CMK (cell line): ENCODE measurements at places on chromosomes 5 and 9.

GRCh38 chr9:127142931-127143464 is 20.6 kb upstream of the ANGPTL2 start:
- no peak for DNase-seq

- DNase-seq, result no peak
Measured at GRCh38 chr5:69129413-69129812, 35.6 kb downstream of the SLC30A5 start.

DNA sequence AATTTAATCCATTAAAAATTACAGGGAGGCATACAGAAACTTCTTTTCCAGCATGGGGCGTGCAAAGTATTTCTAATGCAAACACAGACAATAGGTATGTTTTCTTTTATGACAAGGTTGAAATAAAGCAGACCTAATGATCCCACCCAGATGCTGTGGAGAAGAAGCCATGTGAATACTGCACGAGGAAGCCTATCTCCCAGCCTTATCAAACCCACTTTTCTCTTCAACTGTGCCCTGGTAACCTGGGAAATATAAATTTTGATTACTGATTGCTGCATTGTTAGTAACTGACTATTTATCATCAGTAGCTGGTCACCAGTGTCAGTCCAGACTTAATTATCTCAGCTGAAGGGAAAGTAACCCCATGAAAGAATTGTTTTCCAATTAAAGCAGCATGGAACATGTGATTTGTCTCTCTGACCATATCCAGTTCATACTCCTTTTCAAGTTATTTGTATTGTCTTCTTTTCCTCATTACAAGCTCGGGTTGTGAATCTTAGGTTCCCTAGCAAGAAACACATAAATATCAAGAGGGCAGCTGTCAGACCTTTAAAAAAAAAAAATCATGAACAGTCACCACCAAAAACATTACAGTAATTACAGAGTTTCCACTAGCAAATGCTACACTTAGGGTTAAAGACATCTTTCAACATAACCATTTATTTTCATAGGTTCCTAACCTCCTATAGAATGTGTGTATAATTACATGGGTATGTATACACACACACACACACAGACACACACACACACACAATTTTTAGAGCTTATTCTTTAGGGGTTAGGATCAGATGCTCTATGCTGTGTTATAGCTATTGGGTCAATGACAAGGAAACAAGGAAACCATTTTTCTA is 50.3 kb downstream of the SEMA6A start:
- no peak for DNase-seq

DNA sequence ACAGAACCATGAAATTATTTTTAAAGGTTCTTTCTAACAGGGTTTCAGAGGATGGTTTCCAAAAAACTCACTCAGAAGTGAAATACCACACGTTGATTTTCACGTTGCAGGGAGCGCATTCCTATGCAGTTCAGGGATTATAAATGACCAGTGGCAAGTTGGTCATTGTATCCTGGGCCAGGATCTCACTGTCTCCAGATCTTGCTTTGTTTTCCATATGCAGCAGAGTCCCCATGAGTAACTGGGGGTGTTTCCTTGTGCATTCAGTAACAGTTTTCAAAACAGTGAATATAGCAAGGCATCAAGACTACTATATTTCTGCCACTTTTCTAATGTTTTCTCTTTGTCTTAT is 1064.9 kb upstream of the DMAC1 start:
- DNase-seq, result no peak

GRCh38 chr9:130107234-130107861 is 53.6 kb downstream of the GPR107 start:
- peak; percentile 33 for DNase-seq

DNA sequence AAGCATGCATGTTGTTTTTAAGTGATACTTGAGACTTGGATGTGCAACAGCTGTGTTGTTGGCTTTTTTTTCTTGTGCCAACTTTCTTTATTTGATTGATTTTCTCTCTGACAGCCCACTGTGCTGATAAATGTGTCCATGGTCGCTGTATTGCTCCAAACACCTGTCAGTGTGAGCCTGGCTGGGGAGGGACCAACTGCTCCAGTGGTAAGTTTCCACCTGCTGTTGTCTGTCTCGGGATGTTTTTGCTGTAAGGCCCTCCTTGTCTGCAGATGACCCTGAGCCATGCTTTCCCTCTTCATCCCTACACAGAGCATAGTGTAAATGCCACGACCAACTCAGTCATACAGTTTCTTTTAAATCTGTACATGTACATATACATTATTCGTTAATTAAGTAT is 79.2 kb downstream of the MEGF10 start:
- no peak for DNase-seq

GRCh38 chr5:6747103-6747502 is 33.9 kb downstream of the TENT4A start:
- DNase-seq, result no peak

DNA sequence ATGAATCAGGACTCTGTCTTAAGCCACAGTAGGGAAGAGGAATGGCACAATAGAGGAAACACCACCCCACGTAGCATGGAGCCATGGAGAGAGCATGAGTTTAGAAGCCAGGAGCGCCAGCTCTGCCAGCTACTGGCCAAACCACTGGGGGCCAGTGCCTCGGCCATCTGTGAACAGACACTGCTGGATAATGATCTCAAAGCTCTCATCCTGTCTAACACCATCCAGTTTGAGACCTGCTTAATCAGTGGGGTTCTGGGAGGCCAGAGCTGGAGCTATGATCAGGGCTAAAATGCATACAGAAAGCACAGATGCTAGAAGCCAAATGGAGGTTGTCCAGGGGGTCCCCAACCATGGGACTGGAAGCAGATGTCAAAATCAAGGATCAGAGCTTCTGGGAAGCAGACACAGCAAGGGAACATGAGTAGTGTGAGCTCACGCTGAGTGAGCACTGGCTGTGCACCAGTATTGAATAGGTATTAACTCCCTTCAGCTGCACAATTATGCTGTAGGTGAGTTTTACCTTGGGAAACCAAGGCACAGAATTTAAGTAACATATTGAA is 92.7 kb downstream of the KCNIP1 start:
- no peak for DNase-seq

DNA sequence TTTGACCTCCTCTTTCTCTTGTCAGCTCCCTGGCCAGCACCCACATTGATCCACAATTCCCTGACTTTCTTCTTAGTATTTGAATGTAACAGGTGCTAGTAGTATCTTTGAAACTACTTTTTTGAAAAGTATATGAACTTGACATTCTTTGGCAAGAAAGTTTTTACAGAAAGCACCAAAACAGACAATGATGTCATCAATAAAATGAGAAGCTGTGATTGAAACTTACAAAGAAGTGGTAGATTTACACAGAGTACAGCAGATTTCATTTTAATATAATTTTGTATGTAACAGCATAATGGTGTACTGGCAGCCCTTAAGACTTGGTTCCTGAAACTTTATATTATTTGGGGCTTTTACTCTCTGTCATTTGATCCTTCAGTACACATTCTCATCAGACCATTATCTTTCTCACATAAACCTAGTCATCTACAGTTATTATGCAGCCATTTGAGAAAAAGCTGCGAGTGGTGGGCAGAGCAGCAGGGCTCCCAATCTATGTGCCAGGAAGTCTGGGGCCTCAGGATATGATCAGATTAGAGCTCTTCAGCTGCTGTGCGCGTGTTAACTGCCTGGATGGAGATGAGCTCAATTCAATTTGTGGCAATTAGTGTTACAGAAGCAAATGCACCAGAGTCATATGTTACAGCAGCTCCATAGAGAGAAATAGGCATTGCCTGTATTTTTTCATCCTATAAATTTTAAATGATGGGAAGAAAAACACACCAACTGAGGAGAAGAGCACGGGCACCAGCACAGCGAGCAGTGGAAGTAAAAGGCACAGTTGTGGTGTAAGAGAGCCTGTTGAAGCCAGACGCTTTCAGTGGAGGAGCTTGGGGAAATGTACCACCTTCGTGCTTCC is 126.1 kb downstream of the STARD4 start:
- no peak for DNase-seq

- DNase-seq, result no peak
Measured at GRCh38 chr9:69674716-69675438, 2.7 kb upstream of the APBA1 start.

GRCh38 chr9:90469435-90469834 is 173.2 kb downstream of the DIRAS2 start:
- DNase-seq, result no peak
